LoVo (cell line): ENCODE measurements at places on chromosomes 5 and 9.
A peak's percentile ranks its signal among the peaks of the same experiment; 100 is the strongest.

GRCh38 chr9:19379697-19380046 lies 364 bp downstream of the RPS6 start:
- DNase-seq = no peak

- DNase-seq = peak; percentile 11
Observed at GRCh38 chr9:133792721-133793470, 54.7 kb upstream of the SARDH start.

GRCh38 chr9:134701581-134702259 lies 60.1 kb downstream of the COL5A1 start:
- DNase-seq = no peak

GRCh38 chr9:83234541-83234940 lies 171.6 kb upstream of the RASEF start:
- no peak for DNase-seq

DNA sequence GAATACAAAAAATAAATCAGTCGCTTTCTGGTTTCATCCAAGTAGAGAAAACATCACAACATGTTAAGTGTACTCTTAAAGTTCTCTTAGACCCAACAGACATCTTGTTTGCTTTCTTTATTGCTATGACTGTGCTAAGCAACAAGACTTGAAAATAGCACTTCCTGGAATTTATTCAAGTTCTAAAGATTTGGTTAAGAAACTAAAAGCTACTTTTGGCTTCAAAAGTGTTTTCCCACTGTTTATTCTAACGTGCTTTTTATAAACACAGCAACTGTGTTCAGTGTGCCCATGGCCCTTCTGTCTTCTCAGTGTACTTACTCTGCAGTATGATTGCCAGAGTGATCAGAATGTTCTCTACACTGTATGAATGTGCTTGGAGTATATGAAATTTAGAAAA lies 109.8 kb downstream of the GIN1 start:
- DNase-seq = no peak

DNA sequence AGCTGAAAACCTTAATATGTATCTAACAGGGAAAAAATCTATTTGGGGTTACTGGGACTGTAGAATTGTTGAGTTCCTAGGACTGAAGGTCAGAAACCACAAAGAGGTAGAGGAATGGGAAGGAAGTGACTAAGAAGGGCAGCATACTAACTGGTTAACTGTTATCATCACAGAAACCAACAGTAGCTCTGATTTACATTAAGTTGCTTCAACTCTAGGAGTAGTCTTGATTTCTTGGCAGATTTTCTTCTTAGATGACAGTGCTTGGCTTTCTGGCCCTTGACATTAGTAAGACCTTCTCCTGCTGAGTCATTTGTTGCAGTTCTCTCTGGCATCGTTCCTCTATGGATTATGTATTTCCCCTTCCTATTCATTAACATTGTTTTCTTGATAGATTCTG lies 116.1 kb upstream of the RASA1 start:
- DNase-seq = no peak

- no peak for DNase-seq
Observed at GRCh38 chr5:180140079-180140554, 68.6 kb upstream of the RNF130 start.
